ENCODE measurements at places on chromosomes 13 and 19.

- DNase-seq, result no peak
Observed at GRCh38 chr13:113945857-113946408, 27.9 kb downstream of the C13orf46 start.

GRCh38 chr13:110784704-110785103, 71.2 kb downstream of the ING1 start:
- no peak for DNase-seq

- DNase-seq, result no peak
Observed at GRCh38 chr13:27607125-27607524, 13.2 kb downstream of the LNX2 start.

DNA sequence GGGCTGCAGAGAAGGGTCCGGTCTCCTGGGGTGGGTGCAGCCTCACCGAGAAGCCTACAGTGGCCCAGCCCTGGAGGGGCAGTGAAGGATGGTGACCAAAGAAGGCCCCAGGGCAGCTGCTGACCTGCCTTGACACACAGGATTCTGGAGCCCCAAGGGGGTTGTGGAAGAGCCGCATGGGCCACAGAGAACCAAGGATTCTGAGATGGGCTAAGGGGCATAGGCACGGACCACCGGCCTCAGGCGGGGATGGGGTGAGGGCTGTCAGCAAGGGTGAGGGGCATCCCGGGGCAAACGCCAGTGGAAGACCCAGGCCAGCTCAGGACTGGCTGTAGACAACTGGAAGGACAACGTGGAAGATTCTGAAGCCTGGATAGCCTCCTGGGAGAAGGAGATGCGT, 151.6 kb downstream of the TEX29 start:
- no peak for DNase-seq

All from lung (tissue), 17 donors.